ENCODE measurements at places on chromosomes 6 and 20.

- no peak for DNase-seq
Observed at GRCh38 chr20:59625214-59625922, 21.0 kb downstream of the PHACTR3 start.

DNA sequence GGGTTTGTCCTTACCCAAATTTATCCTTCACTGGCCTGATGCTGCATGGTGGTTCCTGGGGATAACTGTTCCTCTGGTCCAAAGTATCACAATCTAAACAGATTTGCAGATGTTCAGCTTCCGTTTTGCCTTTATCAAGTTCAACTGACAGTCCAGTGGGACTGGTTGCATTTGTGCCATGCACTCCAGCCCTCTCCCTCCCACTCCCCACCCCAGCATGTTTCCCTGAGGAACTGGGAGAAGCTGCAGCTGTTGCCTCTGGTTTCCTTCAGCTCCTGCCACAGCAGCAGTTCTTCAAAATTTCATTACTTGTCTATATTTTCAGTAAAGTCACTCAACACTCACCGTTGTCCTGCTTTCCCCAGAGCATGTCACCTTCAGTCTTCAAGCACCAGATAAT is 39.5 kb upstream of the KIF16B start:
- no peak for DNase-seq

DNA sequence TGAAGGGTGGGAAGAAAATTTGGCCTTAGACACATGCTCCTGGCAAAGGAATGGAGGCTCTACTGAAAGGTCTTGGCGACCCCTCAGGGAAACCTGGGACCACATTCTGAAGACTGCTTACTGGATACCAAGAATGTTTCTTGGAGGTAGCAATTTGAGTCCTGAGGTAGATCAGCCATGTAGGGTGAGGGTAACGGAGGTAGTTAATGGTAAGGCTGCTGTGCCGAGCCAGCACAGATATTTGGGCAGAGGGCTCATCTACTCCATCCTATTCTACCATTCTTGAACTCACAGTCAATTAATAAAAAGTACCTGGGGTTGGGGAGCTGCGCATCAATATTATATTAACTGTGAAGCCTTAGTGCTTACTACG is 401 bp upstream of the PHF3 start:
- no peak for DNase-seq

DNA sequence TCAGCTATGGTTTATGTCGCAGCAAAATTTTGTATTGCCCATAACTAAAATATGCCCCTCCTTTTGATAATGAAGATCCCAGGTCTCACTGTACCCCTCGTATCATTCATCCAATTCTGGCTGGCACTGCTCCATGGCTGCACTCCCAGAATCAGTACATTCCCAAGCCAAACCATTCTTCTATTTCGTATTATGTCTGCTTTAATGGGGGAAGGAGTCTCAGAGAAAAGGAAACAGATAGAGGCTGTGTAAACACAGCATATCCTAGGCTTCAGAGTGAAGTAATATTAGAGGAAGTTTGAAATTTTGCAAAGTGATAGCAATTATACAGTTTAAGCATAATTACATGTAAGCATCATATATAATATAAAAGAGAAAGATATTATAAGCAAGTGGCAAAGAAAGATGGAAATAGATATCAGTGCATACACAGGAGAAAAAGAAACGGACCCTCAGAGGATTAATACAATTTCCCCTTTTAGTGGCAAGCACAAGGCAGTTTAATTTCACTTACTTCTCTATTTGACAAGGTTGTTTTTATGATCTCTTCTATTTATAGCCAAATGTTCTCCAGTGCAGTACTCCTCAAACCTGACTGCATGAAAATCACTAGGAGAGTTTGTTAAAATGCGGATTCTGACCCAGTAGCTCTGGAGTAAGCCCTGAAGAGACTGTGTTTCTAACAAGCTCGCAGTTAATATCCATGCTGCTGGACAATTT is 56.5 kb upstream of the TENT5A start:
- DNase-seq: peak; percentile 54

DNA sequence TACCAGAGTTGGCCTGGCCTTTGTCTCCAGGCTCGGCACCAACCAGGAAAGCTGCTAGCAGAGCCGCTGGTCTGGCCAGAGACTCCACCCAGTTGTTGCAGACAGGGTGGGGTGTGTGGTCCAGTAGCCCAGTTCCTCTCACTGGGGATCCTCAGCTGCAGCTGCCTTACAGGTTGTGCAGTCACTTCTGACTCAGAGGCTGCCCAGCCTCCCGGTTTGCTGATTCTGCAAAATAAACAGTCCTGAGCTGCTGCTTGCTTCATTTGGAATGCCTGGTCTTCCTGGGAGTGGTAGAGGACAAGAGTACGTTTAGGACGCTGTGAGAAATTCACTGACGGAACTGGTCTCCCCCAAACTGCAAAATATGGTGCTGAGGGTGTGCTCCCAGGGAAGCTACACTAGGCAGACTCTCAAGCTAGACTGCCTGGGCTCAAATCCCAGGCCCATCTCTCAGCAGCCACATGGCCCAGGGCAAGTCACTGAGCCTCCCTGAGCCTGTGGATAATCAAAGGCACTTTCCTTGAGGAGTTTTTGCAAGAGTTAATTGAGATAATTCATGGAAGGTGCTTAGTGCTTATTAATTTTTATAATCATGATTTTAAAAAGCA is 246.1 kb downstream of the TFAP2C start:
- no peak for DNase-seq

GRCh38 chr20:48930035-48930434 is 8.5 kb downstream of the ARFGEF2 start:
- DNase-seq: no peak

DNA sequence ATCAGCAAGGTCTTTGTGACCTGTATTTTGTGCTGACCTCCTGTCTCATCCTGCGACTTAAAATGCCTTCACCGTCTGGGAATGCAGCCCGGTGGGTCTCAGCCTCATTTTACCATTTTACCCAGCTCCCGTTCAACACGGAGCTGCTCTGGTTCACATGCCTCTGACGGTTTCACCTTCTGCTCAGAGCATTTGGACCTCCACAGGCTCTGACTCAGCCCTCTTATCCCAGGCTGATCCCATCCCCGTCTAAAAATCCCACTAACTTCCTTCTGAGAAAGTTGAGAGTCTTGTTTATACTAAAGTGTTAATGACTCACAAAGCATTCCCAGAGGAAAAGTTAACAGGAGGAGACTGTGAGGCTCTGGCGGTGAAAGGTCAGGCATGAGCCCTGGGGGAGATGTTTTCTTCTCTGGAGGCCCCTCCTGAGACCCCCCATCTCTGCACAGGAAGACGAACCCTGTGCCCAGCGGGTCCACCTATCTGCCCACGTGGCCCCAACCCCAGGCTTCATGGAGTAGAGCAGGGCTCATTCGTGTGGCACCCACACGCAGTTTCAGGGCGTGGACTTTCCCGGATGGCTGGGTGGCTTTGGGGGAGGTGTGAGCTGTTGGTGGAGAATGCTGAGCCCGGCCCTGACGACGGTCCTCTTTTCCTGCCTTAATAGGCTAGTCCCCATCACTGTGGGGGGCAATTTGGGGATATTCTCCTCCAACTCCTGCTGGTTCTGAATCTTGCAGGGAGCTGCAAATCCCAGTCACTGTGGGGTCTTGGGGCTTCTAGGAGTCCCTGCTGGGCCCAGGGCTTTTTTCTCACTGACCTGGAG is 3.3 kb upstream of the BIRC7 start:
- no peak for DNase-seq

DNA sequence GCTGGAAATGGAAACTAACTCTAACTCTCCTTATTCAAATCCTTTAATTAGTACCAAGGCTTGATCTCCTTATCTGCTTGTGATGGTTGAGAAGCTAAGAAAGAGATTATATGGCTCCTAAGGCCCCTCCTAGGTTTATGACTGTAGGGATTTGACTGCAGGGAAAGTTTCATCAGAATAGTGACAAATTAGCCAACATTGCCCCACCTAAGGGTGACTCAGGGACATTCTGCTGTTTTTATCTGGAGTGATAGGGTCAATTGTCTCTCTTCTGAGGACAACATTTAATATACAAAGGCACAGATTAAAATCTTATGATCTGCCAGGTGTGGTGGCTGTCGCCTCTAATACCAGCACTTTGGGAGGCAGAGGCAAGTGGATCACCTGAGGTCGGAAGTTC is 138.1 kb upstream of the MARCKS start:
- DNase-seq: peak; percentile 50

DNA sequence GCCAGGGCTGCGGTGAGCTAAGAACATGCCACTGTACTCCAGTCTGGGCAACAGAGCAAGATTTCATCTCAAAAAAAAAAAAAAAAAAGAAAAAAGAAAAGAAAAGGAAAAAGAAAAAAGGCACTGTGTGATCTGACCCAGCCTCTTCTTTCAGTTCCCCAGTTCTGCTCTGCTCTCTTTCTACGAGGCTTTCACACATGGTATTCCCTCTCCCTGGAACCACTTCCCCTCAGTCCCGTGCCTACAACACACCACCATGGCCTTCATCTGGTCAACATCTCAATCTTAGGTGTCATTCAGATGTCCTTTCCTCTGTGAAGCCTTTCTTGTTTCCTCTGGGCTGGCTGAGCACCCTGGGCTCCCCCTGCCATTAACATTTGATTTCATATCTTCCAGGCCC is 2.3 kb upstream of the DSN1 start:
- DNase-seq: peak; percentile 37

Measured in suppressor macrophage treated with lipopolysaccharide for 1 hour (primary cell).